ENCODE measurements at places on chromosomes 3 and 15.

DNA sequence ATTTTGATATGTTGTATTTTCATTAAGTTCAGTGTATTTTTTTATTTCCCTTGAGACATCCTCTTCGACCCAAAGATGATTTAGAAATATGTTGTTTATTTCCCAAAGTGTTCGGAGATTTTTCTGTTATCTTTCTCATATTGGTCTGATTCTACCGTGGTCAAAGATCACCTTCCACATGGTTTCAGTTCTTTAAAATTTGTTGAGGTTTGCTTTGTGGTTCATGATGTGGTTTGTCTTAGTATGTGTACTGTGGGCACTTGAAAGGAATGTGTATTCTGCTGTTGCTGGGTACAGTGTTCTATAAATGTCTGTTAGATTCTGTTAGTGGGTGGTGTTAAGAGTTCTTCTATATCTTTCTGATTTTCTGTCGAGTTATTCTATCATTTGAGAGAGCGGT lies 103.4 kb upstream of the FHIT start:
- DNase-seq, result no peak

GRCh38 chr3:71311661-71312046 lies 271.9 kb downstream of the FOXP1 start:
- no peak for DNase-seq

GRCh38 chr15:40306371-40306770 lies 1.4 kb downstream of the PLCB2 start:
- no peak for DNase-seq

DNA sequence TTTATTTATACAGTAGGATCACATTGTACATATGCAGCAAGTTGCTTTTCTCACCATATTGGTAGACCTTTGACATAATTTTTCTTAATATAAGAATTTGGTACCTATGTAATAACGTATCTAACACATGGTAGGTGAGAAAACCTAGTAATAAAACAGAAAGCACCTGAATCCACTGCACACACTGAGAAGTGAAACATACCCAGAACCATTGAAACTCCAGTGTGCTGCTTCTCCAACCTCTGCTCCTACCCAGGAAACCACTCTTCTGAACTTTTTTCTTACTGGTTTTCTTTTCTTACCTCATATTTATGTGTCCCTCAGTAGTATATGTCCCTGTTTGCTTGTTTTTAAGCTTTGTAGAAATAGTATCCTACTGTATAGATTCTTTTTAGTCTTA lies 293.0 kb downstream of the UBE2E2 start:
- DNase-seq, result no peak

DNA sequence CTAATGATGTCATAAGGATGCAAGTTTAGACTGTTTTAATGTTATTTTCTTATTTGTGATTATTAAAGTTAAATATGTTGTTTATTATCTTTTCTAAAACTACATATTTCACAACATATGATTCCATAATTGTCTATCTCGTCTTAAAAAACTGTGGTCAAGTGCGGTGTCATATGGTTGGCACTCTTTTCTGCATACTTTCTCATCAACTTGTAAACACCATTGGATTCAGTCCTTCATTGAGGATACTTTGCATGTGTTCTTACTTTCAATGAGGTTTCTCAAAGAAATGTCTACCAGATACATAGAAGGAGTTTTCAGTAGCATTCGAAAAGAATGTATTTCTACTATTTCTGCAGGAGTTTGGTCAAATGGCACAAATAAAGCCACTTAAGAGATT lies 22.0 kb upstream of the ALPK3 start:
- DNase-seq, result no peak

Measured in nucleus accumbens (tissue), 56 donors.